ENCODE measurements at places on chromosomes 5 and 9.

- no peak for DNase-seq
Observed at GRCh38 chr5:128966846-128967245, 1.6 kb downstream of the SLC27A6 start.

DNA sequence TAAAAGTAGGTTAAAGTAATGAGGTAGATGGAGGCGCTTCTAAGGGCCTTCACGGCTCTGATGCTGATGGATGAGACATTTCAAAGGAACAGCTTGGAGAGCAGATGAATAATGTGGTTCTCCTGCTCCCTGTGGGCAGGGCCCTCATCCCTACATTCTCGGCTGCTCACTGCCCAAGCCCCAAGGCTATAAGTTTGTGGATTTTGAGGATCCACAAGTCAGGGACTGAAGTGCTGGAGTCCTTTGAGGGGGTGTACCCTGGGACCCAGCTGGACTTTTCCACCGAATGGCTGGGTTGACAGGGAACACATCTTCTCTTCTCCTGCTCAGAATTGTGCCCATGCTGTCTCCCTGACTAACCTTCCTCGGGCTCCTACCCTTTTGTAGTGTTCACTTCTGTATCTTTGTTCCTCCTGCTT lies 21.4 kb upstream of the CXCL14 start:
- DNase-seq: no peak

DNA sequence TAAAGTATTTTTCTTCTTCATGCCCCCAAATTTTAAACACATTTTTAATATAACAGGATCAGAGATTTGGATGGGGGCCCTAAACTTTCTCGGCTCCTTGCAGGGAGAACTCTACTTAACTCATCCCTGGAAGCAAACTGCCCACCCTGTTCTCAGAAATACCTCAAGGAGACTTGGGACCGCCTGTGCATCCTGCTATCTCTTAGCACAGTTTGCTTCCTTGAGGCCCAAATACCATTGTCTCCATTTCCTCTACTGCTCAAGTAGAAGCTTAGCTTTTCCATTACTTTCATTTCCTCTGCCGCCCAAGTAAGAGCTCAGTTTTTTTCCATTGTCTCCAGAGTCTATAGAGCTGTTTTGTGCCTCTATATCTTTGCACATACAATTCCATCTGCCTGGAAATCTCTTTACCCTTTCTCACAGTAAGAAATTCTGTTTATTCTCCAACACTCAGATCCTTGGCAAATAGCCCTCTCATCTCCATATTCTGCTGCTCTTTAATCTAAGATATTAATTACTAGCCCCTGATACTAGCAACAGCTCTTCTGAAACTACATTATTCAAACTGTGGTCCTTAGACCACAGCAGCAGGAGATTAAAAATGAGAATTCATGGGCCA lies 137.8 kb downstream of the CEMIP2 start:
- no peak for DNase-seq

DNA sequence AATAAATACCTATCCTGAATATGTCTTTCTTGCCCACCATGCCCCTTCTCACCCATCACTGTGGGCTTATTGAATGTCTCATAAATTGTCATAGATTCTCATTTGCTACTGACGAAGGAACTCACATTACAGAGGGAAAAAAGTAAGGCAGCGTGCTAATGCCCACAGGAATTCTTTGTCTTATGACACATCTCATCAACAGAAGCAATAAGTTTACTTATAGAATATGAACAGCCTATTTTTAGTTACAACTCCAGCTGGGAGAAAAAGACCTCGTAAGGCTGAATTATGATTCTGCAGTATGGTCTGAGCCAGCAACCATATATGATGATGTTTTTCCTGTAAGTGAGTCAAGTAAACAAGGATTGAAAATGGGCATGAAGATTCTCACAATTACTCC lies 22.4 kb upstream of the ATG10 start:
- DNase-seq: no peak

DNA sequence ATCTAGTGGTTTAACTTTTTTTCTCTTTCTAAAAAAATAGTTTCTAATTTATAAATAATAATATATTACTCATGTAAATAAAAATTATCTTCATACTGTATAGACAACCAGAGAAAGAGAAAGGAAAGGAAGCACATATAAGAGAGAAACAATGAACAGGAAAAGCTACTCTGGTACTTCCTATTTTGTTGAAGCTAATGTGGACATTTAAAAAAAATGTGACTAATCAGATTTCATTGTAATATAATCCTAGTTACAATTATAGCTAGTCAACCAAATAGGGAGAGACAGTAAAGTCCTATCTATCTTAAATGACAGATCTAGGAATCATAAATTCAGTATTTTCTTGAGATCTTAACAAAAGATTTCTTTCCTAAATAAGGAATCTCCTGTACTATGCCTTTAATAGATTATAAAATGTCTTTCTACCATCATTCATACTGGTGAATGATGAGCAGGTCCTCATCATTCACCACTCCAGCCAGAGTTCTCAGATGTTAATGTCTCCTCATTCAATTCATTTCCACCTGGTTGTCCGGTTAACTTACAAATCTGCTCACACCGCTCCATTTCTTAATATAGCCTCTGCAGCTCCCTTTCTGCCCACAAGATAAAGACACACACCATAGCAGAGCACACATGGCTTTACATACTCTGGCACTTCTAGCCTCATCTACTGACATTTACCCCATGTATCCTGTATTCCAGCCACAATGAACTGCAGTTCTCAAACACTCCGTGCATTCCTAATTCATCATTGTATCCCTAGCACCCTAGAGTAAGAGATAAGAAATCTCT lies 30.9 kb downstream of the ZFR start:
- DNase-seq: no peak

DNA sequence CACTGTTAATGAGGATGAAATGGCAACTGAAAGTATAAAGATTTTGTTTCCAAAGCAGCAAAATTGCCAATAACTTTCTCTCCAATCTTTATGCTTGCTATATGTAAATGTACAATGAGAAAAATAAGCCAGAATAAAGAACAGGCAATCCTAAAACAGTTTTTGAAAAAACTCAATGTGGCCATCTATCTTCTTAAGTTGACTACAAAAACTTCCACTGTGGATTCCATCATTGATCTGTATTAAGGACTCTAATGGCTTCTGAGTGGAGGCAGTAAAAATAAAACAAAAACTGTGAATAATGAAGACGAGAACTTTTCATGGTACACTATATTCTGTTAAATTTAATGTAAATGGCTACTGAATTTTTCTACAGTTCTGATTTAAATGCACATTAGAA lies 382.9 kb downstream of the TMEM232 start:
- DNase-seq: no peak

DNA sequence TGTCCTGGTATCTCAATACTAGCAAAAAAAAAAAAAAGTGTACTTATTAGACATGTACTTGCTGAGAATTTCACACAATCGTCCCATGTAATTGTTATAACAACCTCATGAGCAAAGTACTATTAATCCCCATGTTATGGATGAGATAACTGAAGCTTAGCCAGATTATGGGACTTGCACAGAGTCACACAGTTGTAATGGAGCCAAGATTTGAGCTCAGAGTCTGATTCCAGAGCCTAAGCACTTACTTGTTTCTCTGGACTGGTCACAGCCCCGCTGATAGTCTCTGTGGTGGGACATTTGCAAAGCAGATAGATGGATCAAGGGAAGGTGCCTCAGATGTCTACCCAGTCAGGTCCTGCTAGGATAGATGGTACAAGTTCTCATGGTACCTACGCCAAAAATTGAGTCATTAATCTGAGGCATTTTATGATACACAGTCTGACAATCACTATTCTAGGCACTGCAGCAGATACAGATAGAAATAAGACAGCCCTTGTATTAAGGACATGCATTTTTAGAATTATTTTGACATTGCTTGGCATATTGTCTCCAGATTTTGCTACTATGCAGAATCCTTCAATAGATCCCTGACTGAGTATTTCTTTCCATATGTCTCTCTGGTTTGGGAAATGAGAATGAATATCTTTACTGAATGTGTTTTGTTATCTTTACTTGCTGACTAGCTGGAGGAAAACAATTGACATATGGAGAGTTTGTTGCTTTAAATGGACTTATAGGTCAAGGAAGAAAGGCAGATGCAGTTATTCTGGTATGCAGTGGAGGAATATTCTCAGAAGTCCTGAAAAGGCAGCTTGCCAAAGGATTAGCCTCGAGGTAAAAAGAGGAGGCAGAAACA lies 149.5 kb downstream of the ADAMTSL1 start:
- no peak for DNase-seq

DNA sequence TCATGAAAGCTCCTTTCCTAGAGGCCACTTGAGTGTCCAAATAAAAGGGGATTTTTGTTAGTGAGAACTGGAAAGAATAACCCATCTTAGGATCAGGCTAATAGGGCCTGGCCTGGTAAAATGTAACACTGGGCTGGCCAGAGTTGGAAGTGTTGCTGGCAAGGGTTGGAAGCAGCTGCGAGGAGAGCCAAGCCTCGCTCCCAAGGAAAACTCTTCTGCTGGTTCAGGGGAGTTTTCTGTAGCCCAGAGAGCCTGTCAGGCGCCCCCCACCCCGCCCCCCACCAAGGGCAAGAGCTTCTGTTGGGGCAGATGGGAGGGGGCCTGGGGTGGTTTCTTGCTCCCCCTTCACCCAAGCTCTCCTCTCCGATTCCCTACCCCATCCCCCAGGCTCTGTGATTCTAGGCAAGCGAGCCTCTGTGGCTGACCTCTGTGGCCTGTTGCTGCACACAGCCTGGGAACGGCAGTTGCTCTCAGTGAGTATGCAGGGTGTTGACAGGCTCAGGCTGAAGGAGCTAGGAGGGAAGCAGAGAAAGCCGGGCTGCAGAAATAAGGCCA lies 547.8 kb downstream of the CCDC171 start:
- no peak for DNase-seq

- DNase-seq: no peak
Observed at GRCh38 chr5:86329318-86329717, 288.4 kb upstream of the COX7C start.

GRCh38 chr5:97111004-97111403 lies 31.4 kb downstream of the LIX1 start:
- DNase-seq: no peak

DNA sequence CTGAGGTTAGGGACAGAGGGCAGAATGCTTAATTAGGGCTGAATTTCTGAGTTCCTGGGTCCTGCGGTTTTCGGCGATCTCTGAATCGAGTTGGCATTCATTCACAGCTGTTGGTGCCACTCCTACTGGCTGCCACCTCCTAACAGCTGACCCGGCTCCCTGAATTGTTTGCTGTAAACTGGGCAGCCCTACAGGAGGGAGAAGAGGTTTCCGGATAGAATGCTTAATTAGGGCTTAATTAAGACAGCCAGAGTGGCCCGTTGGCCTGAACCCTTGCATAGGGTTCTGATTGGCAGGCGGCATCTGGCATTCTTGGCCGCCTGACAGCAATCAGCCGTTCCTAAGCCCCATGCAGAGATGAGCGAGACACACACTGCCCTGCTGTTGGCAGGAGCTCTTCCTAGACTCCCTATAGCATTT lies 25.7 kb downstream of the FRMPD1 start:
- DNase-seq: no peak

DNA sequence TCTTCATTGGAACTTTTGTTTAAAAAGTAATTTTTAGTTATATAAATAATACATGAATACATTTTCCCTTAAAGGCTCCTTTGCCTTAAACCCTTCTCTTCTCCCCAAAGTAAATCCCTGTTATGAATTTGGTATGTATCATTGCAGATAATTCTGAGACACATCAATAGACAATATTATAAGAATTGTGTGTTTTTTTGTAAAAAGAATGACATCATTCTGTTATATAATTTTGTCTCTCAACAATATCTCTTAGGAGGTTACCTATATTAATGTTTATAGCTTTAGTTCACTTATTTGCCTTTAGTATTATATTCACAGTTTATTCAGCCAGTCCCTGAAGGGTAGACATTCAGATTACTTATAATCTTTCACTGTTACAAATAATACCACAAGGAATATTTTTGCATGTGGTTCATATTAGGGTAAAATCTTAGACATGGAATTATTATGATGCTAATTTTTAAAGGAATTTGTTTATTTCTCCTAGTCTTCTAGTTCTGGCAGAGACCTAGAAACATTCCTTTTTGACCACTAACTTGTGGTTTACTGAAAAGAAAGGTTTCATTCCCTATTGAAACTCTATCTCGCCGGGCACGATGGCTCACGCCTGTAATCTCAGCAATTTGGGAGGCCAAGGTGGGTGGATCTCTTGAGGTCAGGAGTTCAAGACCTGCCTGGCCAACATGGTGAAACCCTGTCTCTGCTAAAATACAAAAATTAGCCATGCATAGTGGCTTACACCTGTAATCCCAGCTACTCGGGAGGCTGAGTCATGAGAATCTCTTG lies 105.6 kb downstream of the KCTD16 start:
- no peak for DNase-seq

DNA sequence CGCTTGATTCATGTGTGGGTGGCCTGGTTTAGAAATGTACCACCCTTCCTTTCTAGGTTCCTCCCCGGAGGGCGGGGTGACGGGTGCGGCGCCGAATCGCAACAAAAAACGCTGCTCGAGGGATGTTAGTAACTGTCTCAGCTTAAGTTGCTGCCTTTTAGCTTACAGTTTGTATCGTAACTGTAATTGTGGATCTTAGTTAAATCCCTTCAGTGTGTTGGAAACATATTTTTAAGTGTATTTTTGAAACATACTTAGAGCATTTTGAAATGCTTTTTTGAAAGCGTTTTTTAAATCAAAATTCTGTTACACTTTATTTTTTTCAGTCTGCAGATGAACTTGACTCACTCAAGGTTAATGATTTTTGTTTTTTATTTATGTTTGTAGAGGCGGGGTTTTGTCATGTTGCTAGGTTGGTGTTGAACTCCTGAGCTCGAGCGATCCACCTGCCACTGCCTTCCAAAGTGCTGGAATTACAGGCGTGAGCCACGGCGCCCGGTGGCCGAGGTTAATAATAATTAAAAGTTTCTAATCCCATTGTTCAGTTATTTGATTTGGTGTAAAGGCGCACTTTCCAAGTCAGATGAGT lies 997 bp upstream of the CHD1 start:
- DNase-seq: no peak

DNA sequence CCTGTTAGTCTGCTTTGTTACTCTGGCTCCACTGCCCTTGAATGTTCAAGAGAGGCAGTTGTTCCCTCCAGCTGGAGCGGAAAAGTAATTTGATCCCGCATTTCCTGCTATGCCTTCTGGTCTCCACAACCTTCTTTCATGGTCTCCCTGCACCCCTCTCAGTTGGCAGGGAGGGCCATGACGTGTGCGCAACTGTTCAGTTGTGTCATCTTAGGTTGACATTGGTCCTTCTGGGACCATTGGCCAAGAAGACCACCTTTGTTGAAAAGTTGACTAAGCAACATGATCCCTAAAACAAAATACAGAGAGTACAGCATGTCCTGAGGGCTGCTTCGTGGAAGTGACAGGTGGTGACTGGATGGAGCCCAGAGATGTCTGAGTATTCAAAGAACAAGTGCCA lies 192.5 kb upstream of the TUT7 start:
- DNase-seq: no peak

- DNase-seq: no peak
Observed at GRCh38 chr9:115393976-115394775, 276.2 kb upstream of the TNC start.

GRCh38 chr5:107289030-107289714 lies 381.6 kb downstream of the EFNA5 start:
- DNase-seq: no peak

- no peak for DNase-seq
Observed at GRCh38 chr5:163377982-163378381, 59.4 kb upstream of the CCNG1 start.
